ENCODE measurements at places on chromosomes 12 and 14.

- no peak for DNase-seq
Observed at GRCh38 chr14:99507860-99508640, 26.8 kb downstream of the CCNK start.

DNA sequence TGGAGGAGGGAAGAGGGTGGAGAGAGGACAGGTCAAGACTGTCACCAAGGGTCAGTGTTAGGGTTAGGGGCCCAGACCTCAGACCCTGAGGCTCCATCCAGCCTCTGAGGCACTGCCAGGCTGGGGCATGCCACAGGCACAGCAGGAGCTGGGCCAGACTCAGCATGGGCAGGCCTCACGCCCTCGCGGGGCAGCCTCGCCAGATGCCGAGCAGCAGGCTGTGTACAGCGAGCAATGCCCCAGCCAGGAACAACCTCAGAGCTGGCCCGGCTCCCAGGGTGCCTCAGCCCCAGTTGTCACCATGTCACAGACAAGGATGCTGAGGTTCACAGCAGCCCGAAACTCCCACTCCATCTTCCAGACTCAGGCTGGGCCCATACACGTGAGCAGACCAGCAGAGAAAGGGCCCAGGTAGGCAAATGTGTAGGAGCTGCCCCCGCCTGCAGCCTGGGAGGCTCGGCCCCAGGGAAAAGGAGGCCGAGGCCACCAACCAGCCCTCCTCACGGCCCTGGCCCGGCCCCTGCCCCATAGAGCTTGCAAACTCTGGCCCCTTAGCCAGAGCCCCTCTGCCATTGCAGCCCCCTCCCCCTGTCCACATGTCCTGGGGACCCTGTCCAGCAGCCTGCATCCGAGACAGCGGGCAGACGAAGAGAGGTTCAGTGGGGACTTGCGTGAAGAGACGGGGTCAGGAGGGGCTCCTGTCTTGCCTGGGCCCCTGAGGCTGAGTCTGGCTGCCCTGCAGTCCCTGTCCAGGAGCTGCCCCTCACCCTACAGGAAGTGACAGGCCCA lies 7.5 kb downstream of the C14orf180 start:
- no peak for DNase-seq

DNA sequence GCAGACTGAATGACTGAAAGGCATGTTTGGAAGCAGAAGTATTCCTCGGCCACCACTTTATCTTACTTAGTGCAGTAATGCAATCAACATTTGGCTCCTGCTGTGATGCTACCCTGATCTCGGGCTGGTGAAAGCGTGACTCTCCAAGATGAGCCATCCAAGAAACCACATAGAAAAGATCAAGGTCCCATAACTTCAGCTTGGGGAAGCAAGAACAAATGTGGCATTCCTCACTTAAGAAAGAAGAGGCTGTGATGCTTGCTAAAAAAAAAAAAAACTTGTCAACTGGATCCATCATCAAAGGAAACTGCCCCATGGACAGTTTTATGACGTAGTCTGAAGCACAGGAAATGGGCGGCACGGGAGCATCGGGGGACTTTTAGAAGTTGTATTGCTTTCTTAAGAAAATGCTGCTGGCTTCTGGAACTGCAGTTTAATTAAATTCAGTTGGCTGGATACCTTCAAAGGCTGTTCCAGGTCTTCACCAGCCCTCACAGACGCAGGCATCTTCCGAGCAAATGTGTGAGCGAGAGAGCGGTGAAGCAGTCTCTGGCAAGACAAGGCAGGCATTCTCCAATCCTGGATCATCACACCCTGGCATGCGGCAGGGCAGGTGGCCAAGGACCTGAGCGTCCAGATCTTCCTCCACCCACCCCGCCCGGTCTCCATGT lies 38.2 kb upstream of the MAP1LC3B2 start:
- DNase-seq: no peak

DNA sequence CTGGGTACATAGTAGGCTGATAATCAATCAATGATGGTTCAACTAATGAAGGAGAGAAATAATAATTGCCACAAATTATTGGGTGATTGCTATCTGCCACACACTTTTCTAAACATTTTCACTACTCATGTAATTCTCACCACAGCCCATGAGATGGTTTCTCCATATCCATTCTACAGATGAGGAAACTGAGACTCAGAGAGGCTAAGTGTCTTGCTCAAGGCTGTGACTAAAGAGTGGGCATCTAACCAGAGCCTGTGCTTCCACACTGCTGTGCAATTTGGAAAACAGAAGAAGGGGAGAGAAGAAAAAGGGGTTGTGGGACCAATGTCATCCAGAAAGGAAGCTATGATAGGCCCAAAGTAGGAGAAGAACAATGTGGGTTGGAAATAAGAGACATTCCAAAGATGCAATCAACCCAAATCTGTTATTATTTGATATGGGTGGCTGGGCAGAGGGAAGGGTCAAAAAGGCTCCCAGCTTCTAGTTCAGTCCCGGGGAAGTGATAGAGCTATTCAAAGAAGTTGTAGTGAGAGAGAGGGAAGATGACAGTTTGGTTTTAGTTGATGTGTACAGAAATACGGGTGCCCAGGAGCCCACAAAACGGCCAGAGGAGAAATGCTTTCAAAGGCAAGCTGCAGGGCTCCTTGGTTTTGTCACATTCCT lies 483 bp upstream of the NR1H4 start:
- DNase-seq: no peak

- no peak for DNase-seq
Observed at GRCh38 chr12:110699591-110700445, 10.9 kb upstream of the HVCN1 start.

GRCh38 chr14:105891221-105891602 lies 364.8 kb downstream of the TMEM121 start:
- no peak for DNase-seq

DNA sequence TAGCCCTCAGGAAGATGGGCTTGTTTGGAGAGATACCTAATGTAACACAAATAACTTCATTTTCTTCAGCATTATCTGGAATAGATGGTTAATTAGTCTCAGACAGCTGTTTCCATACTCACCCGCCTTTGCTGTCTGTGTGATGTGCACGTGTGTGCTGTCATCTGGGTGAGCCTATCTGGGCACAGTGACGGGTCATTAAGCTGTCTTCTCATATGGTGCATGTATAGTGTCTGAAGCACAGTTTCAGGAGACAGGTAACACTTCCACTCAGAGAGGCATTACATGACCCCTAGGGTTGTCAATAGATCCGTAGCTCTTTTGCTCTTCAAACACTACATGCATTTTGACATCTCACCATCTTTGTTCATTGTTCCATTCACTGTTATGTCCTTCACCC lies 493.3 kb downstream of the APAF1 start:
- DNase-seq: no peak

DNA sequence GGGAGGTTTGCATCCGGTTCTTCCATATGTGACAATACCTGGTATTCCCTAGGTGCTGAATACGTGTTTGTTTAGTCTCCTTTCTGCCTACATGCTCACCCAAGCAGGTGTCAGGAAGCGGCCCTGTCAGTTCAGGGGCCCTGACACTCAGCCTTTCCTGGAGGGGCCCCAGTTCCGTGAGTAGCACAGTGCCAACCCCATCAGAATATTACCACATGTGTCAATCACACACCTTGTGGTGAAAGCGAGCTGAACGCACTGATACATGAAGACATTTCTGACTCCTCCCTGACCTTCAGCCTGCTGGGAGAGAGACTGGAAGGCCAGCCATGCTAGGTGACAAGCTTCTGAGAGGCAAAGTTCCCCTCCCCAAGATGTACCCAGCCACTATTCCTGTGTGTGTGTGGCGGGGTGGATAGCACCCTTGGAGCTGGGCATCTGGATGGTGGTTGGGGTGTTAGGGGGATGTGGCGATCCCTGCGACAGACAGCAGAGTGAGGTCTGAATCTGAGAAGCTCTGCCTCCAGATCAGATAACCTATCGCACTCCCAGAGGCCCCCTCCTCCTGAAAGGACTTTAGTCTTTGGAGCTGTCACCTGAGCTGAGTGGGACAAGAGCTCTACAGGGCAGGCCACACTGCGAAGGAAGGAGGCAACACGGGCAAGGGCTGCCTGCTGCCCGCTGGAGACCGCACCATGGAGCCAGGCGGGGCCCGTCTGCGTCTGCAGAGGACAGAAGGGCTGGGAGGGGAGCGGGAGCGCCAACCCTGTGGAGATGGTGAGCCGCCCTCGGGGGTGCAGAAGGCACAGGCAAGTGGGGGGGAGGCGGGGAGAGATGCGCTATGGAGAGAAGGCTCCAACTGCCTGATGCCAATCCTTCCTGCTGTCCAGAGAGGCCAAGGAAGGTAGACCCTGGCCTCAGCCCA lies at the start of gene SOAT2:
TSS of gene SOAT2 (plus strand) at position 604 of the 925 bp plus-strand sequence. CDS start at position 696, 92 bp downstream.
- DNase-seq: no peak

DNA sequence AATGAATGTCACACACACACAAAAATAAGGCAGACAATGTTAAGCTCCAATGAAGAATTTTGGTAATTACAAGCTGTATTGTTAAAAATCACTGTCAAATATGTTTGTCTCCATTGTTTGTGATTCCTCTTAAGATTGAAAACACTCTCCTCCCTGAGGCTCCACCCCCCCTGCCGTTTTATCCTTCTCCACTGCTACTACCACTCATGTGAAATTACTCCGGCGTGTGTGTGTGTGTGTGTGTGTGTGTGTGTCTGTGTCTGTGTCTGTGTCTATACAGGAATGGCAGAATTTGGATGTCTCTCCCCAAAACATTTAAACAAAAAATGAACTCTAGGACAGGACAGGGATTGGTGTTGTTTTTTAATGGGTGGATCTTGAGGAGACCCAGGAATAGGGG lies 365.1 kb upstream of the DIO2 start:
- no peak for DNase-seq

- DNase-seq: no peak
Observed at GRCh38 chr12:41661141-41661765, 473.1 kb downstream of the PDZRN4 start.

DNA sequence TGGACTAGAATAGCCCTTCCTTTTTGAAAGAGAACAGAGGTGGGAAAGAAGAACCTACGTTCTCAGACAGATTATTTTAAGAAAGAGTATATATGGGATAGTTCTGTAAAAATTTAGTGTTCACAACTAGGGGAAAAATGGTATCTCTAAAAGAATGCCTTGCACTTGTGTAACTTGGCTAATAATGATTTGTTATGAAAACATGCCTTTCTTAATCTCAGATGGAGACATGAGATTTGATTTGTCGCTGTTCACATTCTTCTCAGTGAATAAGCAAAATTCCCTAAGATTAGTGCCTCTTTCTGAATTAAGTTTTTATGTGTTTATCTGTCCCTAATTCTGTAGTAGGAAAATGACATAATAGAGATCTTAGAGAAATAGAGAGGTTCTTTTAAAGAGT lies 100.8 kb downstream of the USP15 start:
- no peak for DNase-seq

GRCh38 chr14:102238766-102239165 lies 66.2 kb downstream of the MOK start:
- no peak for DNase-seq

GRCh38 chr14:87149583-87150354 lies 843.2 kb downstream of the GALC start:
- DNase-seq: no peak

DNA sequence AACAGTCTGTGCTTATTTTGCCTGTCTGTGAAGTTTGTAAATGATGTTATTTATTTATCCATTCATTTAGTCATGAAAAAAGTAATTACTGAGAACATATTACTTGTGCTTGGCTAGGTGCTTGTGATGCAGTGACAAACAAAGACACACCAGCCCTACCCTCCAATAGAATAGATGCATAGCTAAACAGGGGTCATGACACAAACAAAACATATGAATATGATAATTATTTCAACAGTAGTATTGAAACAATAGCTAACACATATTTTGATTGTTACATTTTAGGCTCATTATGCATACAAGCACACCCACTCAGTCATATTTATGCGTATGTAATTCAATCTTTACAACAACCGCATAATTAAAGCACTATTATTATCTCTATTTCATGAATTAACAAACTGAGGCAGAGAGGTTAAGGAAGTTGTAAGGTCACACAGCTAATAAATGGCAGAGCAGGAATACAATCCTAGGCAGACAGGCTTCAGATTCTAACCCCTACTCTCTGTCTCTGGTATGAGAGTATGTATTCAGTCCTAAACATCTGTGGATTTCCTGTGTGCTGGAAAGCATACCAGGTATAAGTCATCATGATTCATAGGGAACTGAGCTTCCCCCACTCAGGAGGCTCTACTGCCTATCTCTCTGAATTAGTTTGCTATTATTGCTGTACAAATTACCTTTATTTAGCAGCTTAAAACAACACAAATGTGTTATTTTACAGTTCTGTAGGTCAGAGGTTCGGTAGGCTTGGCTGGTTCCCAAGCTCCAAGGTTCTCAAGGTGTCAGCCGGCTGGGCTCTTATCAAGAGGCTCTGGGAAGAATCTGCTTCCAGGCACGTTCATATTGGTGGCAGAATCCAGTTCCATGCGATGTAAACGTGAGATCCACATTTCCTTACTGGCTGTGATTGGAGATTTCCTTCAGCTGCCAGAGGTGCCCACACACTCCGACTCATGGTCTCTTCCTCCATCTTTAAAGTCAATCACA lies 509.4 kb downstream of the GALC start:
- no peak for DNase-seq

DNA sequence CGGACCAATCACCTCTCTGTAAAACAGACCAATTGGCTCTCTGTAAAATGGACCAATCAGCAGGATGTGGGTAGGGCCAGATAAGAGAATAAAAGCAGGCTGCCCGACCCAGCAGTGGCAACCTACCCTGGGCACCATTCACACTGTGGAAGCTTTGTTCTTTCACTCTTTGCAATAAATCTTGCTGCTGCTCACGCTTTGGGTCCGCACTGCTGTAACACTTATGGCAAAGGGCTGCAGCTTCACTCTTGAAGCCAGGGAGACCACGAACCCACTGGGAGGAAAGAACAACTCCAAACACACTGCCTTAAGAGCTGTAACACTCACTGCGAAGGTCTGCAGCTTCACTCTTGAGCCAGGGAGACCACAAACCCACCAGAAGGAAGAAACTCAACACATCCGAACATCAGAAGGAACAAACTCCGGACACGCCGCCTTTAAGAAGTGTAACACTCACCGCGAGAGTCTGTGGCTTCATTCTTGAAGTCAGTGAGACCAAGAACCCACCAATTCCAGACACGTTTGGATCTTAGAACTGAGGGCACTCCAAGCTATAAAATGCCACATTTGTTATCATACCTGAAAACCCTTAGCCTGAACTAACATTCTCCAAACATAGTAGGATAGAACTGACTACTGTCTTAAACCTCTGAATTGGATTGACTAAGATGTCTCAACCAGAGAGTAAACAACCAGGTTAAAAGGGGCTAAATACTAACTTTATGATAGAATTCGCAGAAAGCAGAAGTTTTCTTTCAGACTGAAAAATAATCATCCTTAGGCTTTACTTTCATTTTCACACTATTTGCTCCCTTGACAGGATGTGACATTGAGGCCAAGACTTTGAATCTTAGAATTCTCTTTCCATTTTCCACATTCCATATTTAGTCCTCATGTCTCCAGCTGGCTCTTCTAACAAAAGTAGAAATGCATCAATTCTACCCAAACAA lies 33.6 kb downstream of the CDKL1 start:
- no peak for DNase-seq

DNA sequence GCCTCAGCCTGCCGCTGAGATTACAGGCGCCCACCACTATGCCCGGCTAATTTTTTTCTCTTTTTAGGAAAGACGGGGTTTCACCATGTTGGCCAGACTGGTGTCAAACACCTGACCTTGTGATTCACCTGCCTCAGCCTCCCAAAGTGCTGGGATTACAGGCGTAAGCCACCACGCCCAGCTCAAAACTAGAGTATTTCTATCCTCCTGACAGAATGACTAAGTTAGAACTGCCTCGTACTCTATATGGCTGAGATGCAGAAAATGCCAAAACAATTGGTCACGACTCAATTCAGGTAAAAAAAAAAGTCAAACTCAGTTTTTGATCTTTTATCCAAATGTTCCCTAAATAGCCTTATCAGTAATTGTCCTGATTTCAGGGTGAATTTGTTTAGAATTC lies 11.1 kb downstream of the AKAP5 start:
- DNase-seq: no peak

All from effector CD4-positive, alpha-beta T cell (primary cell).